Left colon (tissue), 2 donors: ENCODE measurements at places on chromosomes 2 and 18. TPM values are rescaled to one million over a fixed set of nuclear protein-coding genes. Genes with fewer than 3 reads are reported as not detected.

DNA sequence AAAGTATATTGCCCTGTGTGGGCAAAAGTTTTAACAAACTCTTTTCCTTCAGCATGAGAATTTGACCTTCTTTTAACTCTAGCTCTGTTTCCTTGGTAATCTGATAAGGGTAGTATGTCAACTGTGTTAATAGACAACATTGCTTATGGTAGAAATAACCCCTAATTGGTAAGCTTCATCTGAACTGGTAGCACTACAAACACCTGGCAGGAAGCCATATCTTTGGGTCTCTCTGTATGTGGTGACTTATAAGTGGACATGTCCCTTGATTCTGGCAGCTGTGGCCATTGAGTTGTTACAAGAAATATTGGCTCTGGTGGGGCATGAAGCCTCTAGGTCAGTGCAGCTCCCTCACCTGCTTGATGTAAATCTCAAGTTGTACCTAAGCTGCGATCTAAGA lies 46.9 kb downstream of the MBD5 start:
- no peak for DNase-seq

- DNase-seq = no peak
Measured at GRCh38 chr2:177282181-177282641, 17.7 kb upstream of the NFE2L2 start.

DNA sequence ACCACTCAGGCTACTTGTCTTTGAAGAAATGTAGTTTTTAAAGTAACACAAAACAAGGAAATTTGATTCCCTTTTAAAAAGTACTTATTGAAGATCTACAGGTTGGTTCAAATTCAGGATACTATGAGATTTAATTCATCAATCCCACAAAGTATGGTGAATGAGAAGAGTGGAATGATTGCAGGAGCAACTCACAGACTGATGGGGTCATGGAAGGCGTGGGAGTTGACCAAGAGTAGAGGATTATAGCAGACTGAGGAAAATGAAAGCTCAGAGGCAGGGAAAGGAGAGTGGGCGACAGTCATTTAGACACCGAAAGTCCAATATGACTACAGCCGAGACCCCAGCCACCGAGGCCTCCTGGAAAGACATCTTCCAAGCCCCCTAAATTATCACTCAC lies 12.5 kb upstream of the DAPL1 start:
- no peak for DNase-seq

DNA sequence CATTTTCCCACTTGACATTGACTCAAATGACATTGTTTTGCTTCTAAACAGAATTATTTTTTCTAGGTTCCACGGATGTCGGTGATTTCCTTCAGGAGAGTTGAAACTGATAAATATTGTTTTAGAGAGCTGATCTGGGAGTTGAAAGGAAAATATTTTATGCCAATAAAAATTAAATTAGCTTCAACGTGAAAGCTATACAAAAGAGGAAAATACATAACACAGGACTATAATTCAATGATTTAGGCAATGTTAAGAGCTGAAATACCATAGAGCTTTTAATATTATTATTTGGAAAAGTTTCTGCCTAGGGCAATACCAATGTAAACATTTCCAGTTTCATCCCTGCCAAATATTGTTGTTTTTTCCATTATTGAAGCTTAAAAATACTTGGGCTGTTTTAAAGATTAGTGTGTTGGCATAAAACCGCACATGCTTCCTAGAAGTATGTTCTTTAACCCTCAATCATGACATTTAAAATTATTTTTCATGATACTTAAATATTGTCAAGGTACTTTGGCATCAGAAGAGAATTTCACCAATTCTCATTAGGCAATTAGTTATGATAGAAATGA lies 18.6 kb upstream of the PDE1A start:
- no peak for DNase-seq

DNA sequence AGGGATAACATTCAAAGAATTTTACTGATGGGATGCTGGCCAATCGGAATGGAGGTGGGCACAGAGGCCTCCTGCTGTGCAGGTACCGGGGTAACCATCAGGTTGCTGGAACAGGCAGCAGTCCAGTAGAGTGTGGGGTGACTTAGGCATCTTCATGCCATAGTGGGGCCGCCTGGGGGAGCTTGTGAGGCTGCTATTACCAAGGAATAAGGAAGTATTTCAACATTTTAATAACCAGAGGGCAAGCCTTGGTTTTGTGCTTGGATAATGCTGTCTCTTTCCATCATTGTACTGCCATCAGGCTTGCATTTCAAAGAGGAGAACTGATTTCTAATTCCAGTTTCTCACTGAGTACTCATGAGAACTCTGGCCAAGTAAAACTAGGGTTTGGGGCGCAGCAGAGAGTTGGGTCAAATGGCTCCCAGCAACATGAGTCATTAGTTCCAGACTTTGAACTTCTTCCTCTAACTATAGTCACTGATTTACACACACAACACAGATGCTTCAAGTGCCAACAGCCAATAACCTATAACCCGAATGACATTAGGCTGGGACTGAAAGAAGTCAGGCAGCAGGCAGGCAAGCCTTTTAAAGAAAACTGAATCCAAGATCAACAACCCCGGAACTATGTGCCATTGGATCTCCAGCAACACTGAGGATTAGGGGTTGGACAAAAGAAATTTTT lies 56.1 kb upstream of the FHL2 start:
- DNase-seq = peak; percentile 63

The GYPC gene
- total RNA-seq = 20.5 TPM
